ENCODE measurements at places on chromosomes 2 and 18.

DNA sequence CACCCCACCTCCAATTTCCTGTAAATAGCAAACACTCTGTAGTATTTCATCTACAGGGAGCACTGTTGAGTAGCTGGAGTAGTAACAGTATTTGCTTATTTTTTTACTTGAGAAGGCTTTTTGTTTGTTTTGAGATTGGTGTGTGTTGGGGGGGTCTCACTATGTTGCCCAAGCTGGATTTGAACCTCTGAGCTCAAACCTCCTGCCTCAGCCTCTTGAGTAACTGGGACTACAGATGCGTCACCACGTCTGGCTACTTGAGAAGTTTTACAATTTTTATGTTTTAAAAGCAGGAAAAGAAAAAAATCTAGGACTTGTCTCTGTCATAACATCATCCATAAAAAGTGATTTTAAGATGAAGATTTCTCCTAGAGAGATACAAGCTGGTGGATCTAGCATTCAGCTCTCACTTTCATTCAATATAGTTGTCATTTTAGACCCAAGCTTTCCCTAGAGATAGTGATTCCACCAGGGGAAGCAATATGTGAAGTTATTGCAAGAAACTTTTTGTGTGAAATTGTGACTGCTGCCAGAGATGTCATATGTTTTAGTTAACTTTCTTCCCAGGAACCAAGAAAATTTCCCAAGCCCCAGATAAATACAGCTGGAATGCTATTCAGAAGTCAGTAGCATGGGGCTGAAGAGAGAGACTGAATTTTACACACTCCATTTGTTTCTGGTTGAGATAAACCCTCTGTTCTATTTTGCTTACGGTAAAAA lies 60.2 kb upstream of the MAP4K3 start:
- DNase-seq, result no peak

DNA sequence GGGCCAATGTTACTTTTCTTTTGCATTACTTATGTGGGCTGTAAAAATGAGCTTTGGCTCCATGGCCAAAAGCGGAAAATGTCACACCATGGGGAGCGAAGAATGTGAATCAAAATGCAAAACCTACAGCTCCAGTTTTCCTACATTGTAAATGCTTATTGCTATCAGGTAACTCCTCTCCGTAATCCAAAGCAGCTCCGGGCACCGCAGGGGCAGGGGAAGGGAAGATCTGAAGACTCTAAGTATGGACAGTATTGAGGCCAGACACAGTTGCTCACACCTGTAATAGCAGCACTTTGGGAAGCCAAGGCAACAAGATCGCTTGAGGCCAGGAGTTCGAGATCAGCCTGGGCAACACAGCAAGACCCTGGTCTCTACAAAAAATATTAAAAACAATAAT lies 7.1 kb upstream of the AGFG1 start:
- DNase-seq, result no peak

GRCh38 chr2:161995553-161996016 lies 78.4 kb downstream of the DPP4 start:
- no peak for DNase-seq

DNA sequence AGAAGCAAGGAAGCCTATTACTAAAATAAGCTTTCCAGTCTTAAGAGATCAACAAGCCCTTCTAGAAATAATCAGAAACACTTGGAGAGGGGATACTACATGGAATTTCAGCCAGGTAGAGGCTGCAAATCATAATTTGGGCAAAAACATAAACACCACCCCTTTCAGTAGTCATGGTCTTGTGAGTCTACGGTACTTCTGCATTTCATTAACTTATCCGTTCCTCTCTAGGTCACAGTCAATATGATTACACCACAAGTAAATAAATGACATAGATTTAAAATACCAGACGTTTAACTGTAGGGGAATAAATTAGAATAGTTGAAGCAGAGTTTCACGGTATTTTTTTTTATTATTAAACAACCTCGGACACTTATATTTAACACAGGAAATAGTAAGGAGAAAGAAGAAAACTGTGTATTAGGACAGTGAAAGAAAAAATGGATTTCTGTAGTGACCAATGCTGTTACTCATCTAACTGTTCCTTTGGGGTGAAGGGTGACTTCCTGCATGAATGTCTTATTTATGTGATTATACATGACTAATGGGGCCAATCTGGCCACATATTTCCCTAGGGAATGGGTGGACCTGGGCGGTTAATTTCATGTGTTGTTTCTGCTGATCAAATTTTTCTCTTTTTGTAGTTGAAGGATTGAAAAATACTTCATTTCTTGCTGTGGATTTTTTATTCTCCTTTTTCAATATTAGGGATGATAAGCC lies 456.6 kb upstream of the UBE2E3 start:
- no peak for DNase-seq

GRCh38 chr2:197862246-197862955 lies 58.0 kb downstream of the PLCL1 start:
- DNase-seq, result no peak

- peak; percentile 49 for DNase-seq
These were observed 11.6 kb upstream of the EIF2AK2 start for GRCh38 chr2:37168217-37168981.

DNA sequence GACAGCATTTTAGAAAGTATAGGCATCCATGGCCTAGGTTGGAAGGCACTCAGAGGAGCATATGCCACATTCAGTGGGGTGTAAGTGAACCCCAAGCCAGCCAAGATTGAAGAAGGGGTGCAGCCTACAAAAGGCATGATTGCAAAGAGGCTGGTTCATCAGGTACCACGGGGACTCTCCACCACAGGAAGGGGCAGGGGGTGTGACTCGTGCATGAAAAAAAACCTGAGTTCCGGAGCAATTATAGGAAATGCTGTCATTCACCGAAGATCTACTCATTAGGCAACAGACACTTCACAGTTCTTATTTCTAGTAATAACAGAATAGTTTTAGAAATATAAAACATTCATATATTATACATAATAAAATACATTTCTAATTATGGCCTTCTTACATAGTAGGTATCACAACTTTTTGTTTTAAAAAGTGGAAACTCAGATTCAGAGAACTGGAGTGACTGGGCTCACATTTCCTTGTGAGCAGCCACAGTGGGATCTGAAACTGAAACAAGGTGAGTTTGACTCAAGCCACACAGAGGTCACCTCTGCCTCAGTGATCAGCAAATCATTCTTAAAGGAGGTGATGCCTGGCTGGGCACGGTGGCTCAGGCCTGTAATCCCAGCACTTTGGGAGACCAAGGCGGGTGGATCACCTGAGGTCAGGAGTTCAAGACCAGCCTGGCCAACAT lies 188.4 kb upstream of the GYPC start:
- DNase-seq, result no peak

GRCh38 chr18:26614374-26614773 lies 66.0 kb upstream of the KCTD1 start:
- no peak for DNase-seq

DNA sequence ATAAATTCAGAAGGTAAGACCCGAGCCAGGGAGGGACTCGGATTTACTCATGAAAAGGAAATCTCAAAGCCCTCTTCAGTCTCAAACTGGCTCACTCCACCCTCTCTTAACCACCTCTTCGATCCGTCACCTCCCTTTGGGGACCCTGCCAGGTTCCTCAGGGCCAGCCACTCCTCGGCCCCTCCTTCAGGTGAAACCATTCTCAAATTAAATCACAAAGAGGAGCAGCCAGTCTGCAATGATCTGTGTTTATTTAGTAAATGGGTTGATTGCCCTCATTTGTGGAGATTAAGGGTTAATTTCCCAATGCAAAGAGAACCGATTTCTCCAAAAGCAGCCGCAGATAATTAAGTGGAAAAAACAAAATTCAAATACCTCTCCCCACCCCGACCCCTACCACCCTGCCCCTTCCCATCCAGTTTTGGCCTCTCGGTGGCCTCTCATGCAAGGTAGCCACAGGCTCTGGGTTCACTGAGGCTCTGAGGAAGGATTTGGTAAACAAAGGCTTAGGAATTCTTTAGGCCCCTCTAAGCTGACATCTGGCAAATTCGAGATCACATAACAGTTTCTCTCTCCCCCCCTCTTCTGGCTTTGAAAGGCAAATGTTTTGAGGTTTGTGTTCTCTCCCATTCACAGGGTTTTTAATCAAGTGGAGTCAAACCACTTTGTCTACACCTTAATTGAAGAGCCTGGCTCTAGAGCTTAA lies 10.3 kb upstream of the FZD7 start:
- DNase-seq, result no peak

DNA sequence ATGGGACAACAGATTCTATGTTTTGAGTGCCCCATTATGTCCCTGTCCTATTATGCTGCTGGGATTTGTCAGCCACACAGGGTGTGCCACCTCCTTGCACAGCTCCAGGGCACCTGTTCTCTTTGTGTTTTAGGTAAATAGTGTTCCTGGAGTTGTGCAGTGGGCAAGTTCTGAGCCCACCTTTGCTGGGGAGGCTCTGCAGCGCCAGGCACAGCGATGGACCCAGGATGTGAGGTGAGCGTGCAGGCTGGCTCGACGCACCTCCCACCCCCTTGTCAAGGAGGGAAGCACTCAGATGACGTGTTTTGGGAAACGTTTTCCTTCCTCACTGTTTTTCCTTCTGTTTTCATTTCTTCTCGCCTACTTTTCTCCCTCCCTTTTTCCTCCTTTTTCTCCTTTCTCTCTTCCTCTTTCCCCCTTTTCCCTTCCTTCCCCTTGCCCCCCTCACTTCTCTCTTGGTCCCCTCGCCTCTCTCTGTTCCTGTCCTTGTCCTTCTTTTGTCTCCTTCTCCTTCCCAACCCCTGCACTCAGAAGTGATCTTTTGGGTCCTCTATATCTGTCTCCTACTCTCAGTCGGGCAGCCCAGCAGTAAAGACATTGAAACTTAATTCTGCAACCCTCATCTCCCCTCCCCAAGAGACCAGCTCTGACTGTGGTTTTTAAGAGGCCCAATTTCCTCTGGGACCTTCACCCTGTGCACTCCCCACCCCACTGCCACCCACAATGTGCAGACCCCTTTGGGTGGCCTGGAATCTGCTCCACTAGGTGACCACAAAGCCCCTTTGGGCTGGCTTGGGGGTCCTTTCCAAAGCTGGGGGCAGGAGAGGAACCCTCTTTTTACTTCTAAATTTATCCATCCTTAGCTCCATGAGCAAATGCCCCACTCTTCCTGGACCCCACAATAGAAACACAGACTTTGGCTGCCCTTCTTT lies 104.0 kb downstream of the MCFD2 start:
- DNase-seq, result peak; percentile 38

DNA sequence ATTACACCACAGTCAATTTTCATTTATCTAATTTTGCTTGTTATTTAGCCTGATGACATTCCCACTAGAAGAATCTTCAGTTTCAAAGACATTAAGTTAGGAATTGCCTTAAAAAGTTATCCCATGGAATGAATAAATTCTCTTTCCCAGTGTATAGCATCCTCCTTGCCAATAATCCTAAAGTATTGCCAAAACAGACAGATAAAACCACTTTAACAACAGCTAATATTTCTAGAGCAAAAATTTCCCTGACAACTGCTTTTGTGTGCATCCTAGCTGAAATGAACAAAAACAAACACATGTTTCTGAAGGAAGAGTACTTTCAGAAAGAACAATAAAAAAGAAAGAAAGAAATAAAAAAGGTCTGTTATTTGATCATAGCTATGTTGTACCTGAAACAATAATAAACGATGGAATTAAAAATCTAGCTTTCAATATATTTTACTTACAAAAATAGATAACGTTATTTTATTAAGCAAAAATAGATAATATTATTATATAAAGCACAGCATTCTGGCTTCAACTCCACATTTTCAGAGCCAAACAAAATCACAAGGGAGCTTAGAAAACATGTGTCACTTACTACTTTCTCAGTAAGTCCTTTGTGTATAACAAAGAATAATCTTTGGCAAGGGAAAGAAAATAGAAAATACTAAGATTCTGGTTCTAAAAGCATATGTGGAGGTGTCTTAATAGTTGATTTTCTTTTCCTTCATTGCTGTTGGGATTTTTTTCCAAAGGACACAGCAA lies 939.0 kb upstream of the CRIM1 start:
- DNase-seq, result no peak

DNA sequence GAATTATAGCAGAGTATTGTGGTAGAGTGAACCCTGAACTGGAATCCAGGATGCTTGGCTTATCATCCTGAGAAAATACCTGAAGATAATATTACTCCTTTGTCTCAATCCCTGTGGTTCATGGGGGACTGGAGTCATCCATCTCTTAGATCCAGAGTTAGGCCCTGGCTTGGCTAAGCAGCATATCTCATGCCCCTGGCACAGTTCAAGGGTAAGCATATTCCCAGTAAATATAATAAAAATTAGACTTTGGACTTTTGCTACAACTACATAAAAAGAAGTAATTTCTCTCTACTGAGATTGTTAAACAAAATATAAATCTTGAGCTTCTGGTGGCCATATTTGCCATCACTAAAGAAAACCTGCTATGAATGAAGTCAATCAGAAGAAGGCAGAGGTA lies 47.7 kb upstream of the STK39 start:
- DNase-seq, result no peak

- DNase-seq, result no peak
These were observed 130.5 kb upstream of the NOSTRIN start for GRCh38 chr2:168671932-168672331.

DNA sequence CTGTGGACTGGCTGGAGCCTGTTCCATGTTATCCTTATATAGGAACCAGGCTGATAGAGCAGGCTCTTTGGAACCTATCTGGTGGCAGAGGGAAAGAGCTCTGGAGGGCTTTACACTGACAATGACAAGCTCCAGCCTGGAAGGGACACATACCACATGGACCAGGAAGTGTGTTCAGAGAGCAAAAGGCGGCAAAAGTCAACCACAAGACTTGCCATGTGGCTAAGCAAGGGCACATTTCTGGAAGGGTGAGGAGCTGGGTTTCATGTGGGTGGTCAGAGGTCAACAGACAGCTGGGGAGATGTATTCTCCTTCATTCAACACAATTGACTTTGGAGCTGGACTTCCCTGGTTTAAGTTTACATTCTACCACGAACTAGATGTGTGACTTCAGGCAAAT lies 325.2 kb downstream of the DYSF start:
- DNase-seq, result no peak

DNA sequence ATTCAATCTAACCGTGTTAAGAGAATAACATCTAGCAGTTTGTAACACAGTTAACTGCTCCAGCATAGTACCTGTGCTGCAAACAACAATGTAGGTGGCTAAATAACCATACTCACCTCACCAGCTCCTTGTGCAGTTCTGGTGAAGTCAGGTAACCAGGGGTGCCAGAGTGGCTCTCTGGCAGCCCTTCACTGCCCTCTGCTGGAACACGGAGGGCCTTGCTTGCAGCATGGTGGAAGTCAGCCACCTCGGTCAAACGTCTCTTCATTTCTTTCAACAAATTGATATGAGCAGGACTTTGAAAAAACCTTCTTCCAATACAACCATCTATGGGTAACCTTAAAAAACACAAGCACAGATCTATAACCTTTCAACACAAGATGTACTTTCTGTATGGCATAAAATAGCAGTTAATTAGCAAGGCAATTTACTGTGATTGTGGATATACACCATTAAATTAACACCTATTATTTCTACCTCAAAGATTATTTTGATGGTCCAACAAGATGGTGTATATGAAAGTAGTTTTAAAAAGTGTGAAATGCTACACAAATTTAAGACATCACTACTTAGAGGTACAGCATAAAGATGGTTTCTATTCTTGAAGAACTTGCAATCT lies 56.6 kb downstream of the EPG5 start:
- DNase-seq, result peak; percentile 34
